MG63 (cell line): ENCODE measurements at places on chromosomes 7 and 10. TPM values are rescaled to one million over a fixed set of nuclear protein-coding genes. Genes with fewer than 3 reads are reported as not detected.

The GPR85 gene
- 1.3 and 1.8 TPM in 2 replicates for total RNA-seq

DNA sequence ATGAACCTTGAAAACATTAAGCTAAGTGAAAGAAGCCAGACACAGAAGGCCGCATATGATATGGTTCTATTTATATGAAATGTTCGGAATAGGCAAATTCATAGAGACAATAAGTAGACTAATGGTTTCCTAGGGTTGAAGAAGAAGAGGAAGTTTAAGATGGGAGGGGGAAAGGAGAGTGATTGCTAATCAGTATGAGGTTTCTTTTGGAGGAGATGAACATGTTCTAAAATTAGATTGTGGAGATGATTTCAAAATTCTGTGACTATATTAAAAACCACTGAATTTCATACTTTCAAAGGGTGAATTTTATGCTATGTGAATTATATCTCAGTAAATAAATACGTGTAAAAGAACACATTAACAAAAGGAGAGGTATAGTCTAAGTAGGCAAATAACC lies 176.4 kb upstream of the HPS1 start:
- DNase-seq = no peak

The RET gene
- total RNA-seq = not detected in 2 replicates

The FOXP2 gene
- total RNA-seq = 0.20 TPM in 1 of 2 replicates, not detected in the other

The TMEM196 gene
- total RNA-seq = not detected in 2 replicates

The VGF gene
- 0.63 TPM in 1 of 2 replicates, not detected in the other for total RNA-seq

The SHH gene
- total RNA-seq = not detected in 2 replicates

DNA sequence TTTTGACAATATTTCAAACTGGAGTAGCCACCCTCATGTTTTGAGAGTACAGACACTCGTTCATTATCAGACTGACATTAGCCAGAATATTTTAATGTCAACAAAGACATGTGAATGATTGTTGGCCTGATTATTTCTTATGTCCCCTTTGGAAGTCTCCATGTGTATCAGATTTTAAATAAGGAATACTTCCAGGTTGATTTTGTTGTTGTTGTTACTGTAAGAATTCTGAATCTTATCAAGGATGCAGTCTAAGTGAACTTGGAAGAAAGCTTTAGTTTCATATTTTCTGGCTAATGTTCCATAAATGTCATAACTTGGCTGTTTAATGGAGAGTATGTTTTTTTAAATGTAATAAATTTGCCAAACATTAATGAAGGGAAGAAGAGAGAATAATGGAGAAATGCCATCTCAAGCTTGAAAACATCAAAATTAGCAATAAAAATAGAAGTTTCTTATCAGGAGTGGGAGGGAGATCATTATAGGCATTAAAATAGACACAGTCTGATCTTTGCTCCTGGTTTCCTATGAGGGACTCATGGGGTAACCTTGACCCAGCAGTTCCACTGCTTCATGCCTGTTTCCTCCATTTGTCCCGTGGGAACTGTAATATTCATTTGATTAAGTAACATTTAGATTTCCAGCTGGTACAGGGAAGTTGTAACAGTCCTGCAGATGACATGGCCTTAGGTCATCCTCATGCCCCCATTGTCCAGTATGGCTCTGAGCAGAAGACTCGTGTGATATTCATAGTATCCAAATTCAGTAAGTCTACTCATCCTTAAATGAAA lies 122.4 kb upstream of the KIAA1217 start:
- no peak for DNase-seq

- DNase-seq = no peak
Observed at GRCh38 chr10:28540145-28540544, 7.2 kb downstream of the WAC start.

The COBL gene
- 0.03 TPM in 1 of 2 replicates, not detected in the other for total RNA-seq

DNA sequence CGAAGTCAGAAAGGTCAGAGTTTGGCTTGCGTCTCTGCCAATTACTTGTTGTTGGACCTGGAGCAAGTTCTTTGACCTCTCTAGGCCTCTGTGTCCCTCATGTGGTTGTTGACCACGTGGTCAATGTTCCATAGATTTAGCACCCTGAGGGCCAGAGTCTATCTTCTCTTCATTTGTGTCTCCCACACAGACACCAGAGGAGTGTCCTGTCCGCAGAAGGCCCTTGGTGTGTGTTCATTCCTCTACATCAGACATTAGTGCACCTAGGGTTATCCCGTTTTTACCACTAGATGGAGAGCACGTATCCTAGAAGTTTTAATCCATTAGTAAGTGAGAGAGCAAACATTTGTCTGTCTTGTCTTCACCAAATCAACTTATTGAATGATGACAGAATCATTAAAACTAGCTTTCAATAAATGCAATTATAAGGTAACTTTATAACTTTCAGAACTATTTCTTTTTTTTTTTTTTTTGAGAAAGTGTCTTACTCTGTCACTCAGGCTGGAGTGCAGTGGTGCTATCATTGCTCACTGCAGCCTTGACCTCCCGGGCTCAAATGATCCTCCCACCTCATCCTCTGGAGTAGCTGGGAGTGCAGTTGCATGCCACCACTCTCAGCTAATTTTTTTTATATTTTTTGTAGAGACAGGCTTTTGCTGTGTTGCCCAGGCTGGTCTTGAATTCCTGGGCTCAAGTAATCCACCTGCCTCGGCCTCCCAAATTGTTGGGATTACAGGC lies 122.5 kb upstream of the ANKRD1 start:
- DNase-seq = no peak
